ENCODE measurements at places on chromosomes 7 and 10. TPM values are rescaled to one million over a fixed set of nuclear protein-coding genes. Genes with fewer than 3 reads are reported as not detected.

- DNase-seq: no peak
- no peak overlapping the region for H3K4me3 ChIP-seq
- no peaks in the 10 kb centered on the region for H3K27me3 ChIP-seq
- no peaks in the 10 kb centered on the region for H3K4me1 ChIP-seq
- no peaks in the 10 kb centered on the region for H3K36me3 ChIP-seq
- no peak overlapping the region for H3K27ac ChIP-seq
Measured at GRCh38 chr7:104650991-104651640, 322.7 kb downstream of the LHFPL3 start.

TMEM273 gene
- 7.9 TPM for polyA plus RNA-seq

SAMD9L gene
- polyA plus RNA-seq: 31.8 TPM

DNA sequence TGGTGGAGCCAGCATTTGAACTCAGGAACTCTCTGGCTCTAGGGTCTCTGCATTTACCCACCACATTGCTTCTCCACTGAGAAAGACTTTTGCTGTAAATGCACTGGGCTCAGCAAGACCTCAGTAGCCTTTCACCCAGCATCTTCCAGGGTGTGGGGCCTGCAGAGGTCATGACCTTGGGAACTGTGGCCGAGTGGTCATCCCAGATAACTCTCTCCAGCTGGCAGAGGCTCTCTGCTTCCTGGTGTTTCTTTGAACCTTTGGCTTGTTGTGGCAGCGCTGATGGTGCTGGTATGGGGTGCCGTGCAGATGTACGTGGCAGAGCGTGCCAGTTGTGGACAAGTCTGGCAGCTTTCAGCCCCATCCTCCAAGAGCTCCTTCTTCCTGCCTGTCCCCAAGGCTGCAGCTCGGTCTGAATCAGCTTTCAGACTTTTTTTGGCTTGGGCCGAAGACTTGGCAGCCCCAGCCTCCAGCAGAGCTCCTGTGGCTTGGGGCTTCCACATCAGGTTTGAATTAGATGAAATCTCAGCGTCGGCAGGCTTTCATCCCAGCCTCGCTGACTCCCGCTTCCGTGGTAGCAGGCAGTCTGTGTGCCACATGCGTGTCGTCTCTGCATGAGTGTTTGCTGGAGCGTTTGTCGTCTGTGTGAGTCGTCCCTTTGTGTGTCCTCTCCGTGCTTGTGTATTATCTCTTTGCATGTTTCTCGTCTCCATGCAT is 21.5 kb downstream of the ADAMTS14 start:
- H3K27ac ChIP-seq: no peak overlapping the region
- DNase-seq: no peak
- H3K4me1 ChIP-seq: no peaks in the 10 kb centered on the region
- no peaks in the 10 kb centered on the region for H3K27me3 ChIP-seq
- H3K4me3 ChIP-seq: no peak overlapping the region

GRCh38 chr10:114172776-114173602 is 1.0 kb downstream of the CCDC186 start:
- H3K4me3 ChIP-seq: peak overlapping the region; percentile 98
- H3K27me3 ChIP-seq: no peaks in the 10 kb centered on the region
- H3K27ac ChIP-seq: peak overlapping the region; percentile 99
- no peaks in the 10 kb centered on the region for H3K36me3 ChIP-seq
- DNase-seq: no peak

DNA sequence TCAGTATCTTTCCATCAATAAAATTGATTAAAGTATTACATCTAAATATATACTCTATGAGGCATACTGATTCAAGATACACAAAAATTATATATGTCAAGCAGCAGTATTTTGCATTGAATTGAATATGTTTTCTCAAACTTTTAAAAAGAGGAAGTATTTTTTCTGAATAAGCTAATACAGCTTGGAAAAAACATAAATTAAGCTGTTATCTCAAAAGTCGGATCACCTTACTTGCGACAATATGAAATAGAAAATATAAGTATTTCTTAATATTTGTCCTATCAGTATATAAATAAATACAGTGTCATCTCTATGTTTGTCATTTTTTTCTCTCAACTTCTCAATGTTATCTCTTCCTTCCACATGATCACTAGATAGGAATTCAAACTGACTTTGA is 139.3 kb downstream of the MBL2 start:
- H3K4me3 ChIP-seq: no peak overlapping the region
- no peaks in the 10 kb centered on the region for H3K36me3 ChIP-seq
- H3K4me1 ChIP-seq: no peaks in the 10 kb centered on the region

- H3K27me3 ChIP-seq: no peaks in the 10 kb centered on the region
- peaks cover 18% of the 10 kb centered on the region for H3K4me1 ChIP-seq
- no peaks in the 10 kb centered on the region for H3K36me3 ChIP-seq
- H3K27ac ChIP-seq: no peak overlapping the region
- no peak overlapping the region for H3K4me3 ChIP-seq
Measured at GRCh38 chr7:116083796-116084195, 53.2 kb upstream of the TFEC start.

DNA sequence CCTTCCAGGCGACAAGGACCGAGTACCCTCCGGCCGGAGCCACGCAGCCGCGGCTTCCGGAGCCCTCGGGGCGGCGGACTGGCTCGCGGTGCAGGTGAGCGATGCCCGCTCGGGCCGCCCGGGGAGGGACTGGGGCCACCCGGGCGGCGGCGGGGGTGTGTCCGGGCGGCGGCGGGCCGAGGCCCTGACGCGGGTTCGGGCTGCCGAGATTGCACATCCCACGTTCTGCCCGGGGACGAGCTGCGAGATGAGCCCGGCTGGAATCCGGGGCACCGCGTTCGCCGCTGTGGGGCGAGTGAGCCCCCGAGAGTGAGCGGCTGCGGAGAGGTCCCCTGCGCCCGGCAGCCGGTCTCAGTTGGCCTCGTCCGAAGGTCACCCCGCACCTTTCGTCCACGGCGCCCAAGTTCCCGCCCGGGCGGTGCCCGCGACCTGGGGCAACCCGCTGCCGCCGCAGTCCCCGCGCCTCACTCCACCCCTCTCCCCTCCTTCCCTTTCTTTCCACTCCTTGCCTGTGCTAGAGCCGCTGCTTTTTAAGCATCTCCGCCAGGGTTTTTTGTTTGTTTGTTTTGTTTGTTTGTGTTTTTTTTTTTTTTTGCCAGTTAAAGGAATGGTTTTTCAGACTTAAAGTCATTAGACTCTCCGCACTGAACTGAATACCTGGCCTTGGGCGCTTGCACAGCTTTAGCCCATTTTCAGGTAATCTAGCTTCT is 515 bp downstream of the RALA start:
- H3K4me3 ChIP-seq: peak overlapping the region; percentile 84
- peak overlapping the region; percentile 78 for H3K27ac ChIP-seq
- peaks cover 34% of the 10 kb centered on the region for H3K4me1 ChIP-seq
- no peaks in the 10 kb centered on the region for H3K27me3 ChIP-seq
- no peaks in the 10 kb centered on the region for H3K36me3 ChIP-seq

ELAPOR2 gene
- not detected for polyA plus RNA-seq

DNA sequence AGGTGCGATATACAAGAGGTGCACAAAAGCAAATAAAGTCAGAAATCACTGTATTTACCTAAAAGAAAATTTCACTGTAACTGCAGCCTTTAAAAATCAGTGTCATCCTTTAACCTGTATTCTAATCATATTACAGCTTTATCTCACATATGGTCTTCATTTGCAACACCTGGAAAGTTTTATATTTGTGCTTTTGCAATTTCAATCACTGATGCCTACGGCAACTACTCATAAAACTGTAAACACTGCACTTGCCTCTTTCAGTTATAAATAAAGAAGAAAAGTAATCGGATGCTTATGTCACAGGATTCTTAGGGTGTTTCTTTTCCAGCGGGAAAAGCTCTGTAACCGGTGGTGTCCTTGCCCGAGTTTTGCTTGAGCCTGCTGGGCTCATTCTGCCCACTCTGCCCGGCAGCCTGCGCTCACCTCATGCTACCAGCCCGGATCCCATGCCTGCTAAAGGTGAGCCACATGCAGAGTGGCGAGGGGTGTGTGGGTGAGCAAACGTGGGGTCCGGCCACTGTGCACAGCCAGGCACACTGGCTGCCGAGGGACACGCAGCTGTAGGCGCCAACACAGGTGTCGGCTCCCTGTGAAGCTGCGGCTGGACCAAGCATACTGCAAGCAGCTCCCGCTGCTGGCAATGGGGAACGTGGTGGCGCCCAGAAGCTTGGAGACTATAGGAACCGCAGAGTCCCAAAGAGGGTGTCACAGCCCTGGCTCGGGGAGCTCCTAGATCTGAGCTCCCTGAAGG is 56.3 kb upstream of the ABCB5 start:
- no peak overlapping the region for H3K4me3 ChIP-seq
- H3K36me3 ChIP-seq: no peaks in the 10 kb centered on the region
- no peak overlapping the region for H3K27ac ChIP-seq
- no peaks in the 10 kb centered on the region for H3K27me3 ChIP-seq

DNA sequence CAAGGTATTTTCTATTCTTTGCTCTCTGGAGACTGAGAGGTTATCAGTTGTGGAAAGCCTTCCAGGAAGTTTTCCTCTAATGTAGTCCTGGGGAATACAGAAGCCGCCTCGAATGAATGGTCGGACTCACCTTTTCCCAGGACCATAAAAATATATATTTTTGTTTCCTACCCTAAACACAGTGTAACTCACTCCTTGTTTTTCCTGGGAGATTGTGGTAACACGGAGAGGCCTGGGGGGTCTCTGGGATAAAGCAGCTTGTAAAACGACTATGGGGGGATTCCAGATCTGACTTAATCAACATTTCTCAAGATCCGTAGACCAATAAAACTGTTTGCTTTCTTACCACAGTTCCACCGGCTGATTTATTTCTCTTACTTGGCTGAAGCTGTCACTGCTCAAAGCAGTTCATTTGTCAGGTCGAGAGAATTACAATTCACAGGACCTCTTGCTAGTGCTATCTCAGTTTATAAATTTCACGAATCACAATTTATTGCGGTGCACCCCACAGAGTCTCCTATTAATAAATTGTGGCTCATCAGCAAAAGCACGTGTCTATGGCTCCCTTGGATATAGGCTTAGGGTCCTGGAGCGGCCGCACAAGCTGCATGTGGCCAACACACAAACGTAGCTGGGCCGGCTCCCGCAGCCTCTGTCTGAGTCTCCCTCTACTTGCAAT is 176.3 kb upstream of the BMPER start:
- no peak overlapping the region for H3K4me3 ChIP-seq
- DNase-seq: no peak
- no peaks in the 10 kb centered on the region for H3K36me3 ChIP-seq

SPDYE9 gene
- not detected for polyA plus RNA-seq

DNA sequence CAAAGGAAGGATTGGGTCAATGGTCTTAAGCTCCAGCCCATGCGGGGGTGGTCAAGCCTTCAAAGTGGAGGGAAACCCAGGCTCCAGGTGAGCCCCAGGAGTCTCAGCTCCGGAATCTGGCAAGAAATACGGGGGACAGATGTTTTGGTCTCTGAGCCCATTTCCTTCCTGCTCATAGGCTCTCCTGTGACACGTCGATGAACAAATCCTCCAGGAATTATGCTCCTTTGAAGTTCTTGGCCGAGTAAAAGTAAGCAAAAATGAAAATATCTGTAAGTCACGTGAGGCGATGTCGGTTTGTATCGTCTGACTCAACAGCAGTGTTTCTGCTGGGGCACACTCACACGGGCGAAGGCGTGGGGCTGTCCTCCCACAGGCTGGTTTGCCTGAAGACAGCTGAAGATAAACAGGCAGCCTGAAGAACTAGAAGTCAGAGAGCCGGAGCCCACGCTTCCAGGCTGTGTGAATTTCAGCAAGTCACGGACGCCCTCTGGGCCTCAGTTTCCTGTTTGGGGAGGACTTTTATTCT is 52.6 kb upstream of the SMNDC1 start:
- no peaks in the 10 kb centered on the region for H3K27me3 ChIP-seq
- no peaks in the 10 kb centered on the region for H3K36me3 ChIP-seq
- H3K4me1 ChIP-seq: no peaks in the 10 kb centered on the region
- H3K4me3 ChIP-seq: no peak overlapping the region
- DNase-seq: no peak

CHN2 gene
- 44.8 TPM for polyA plus RNA-seq

MOGAT3 gene
- not detected for polyA plus RNA-seq

DNA sequence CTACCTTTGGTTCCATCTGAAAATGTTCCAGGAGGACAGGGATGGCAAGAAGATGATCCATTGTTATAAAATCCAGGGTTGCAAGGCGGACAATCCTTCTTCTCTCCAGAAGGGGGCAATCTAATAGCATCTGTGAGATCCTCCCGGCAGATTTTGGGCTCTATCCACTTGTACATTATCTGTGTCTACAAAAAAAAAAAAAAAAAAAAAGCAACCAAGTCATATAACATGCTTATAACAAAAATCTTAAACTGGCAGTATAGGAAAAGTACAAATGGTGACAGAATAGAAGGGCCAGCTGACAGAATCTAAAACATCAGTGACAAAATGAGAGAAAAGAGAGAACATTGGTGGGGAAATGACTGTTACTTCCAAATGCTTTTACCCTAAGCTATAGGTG is 132.7 kb downstream of the ELAPOR2 start:
- no peak overlapping the region for H3K4me3 ChIP-seq
- peak; percentile 34 for DNase-seq
- peaks cover 6% of the 10 kb centered on the region for H3K4me1 ChIP-seq

ANXA8 gene
- polyA plus RNA-seq: 0.18 TPM

HECW1 gene
- polyA plus RNA-seq: not detected

TAC1 gene
- polyA plus RNA-seq: not detected

DNA sequence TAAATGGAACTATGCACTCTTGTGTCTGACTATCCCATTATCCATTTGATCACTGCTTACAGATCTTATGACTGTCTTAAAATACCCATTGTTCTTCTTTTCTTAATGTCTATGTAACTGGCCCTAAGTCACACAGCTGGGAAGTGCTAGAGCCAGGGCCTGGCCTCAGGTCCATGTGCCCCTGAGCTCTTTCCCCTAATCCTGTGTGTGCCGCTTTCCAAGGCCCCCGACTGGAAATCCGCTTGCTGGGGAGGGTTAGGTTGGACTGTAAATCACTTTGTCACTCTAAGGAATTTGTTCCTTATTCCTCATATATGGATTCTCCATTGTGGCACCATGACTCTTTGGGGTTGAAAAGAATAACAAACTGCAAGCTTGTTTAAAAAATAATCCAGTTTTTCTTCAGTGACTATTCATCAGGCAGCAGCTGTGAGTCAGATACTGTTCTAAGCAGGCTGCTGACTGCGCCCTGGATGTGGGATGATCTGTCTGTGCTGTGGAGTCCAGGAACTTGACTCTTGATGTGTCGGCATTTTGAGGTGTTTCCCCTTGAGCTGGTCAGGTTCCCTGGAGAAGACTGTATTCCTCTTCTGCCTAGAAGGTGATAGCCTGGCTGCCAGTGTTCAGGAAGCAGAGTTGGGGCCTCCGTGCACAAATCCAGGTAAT is 236.3 kb downstream of the SDK1 start:
- no peak overlapping the region for H3K4me3 ChIP-seq
- no peaks in the 10 kb centered on the region for H3K27me3 ChIP-seq
- H3K36me3 ChIP-seq: no peaks in the 10 kb centered on the region
- no peaks in the 10 kb centered on the region for H3K4me1 ChIP-seq
- no peak for DNase-seq

Measured in CD14-positive monocyte (primary cell).